ENCODE measurements at places on chromosomes 4 and X.

DNA sequence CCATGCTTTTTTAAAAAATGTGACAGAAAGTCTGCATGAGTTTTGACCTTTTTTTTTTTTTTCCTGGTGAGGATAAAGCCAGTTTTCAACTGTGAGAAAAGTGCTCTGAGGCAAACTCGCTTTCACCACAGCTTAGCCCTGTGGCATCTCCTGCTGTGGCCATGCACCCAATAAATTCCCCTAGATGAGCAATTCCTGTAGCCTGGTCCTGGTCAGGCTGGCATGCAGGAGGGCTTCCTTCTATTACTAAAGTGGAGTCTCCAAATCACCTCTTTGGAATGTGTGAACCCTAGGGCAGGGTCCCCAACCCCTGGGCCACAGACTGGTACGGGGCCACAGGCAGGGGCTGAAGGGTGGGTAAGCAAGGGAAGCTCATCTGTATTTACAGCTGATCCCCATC is 265.4 kb downstream of the RAPGEF2 start:
- DNase-seq: peak; percentile 21

DNA sequence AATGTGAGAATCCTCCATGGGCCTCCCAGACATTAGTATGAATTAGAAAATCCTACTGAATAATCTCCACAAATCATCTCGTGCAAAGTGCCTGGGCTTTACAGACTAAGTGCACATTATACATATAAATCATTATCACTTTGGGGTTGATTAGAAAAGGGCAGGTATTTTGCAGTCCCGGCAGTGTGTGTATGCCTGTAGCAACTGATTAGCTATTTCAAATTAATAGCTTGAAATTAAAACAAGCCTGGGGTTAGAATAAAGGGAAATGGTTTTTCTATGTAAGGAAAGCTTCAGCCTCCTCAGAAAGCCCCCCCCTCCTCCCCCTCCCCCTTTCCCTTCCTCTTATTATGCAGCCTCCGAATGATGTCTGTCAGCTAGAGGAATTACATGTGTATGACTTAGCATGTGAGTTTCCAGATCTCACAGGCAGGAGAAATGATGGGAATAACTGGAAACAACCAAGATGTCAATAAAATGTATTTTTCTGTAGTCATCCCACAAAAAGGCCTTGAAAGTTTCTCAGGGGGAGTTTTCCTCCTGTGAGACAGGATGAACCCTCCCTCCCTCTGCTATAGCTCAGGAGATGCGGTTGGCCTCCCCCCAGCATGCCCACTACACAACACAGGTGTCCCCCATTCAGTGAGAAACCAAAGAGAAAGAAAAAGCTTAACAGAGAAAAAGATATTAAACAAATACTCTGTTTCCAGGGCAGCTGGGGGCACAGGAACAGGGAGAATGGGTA is 41.2 kb upstream of the RASGEF1B start:
- no peak for DNase-seq

DNA sequence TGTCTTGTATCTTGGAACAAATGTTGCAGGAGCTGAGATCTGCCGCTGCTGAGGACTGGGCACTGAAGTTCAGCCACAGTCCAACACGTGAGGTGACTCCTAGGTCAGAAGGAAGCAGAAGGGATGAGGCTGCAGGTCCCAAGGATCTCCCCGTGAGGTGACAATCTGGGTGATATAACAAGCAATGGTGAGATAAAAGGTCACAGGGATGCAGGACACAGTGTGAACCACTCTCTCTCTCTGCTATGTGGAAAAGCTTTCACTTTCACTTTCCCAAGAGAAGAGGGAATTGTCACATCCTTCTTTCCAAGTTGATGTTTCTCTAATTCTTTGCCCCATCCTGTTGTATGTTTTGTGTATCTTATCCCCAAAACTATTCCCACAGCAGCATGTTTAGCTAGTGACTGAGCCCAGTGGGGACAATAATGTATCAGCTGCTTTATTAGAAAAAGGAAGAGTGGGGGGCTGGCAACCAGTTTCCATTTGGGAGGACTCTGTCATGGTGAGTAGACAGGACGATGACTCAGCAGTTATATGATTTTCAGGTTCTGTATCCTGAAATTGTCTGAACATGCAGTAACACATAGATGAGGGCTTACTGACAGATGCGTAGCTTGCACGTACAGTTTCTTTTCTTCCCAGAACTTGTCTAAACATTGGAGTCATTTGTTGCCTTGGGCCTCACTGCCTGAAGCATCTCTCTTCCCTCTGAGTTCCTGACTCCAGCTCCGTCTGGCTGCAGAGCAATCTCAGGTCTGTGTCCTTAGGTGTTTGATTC is 1415.8 kb upstream of the TENM3 start:
- no peak for DNase-seq

- DNase-seq: no peak
Measured at GRCh38 chrX:69028006-69028760, 137.1 kb downstream of the PJA1 start.

- no peak for DNase-seq
Measured at GRCh38 chrX:119156241-119156640, 28.6 kb upstream of the KIAA1210 start.

DNA sequence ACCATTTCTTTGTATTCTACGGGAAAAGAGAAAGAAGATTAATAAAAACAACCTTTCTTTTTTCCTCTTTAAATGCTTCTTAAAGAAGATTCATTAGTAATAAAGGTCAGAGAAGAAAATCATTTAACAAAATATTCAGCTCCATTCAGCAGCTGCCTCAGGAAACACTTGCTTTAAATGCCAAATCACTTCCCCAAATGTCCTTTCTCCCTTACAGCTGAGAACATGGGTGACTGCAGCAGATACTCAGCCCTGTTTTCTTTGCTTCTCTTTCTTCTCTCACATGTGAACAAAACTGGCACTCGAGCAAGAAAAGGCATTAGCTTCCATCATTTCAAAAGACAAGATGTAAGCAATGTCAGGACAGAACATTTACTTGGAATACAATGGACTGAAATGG is 120.2 kb downstream of the INPP4B start:
- DNase-seq: no peak

- DNase-seq: no peak
Measured at GRCh38 chr4:86184901-86185285, 175.0 kb downstream of the MAPK10 start.

- no peak for DNase-seq
Measured at GRCh38 chr4:80713409-80713808, 317.1 kb upstream of the BMP3 start.

- DNase-seq: peak; percentile 71
Measured at GRCh38 chr4:8278421-8279287, 9.1 kb downstream of the HTRA3 start.

DNA sequence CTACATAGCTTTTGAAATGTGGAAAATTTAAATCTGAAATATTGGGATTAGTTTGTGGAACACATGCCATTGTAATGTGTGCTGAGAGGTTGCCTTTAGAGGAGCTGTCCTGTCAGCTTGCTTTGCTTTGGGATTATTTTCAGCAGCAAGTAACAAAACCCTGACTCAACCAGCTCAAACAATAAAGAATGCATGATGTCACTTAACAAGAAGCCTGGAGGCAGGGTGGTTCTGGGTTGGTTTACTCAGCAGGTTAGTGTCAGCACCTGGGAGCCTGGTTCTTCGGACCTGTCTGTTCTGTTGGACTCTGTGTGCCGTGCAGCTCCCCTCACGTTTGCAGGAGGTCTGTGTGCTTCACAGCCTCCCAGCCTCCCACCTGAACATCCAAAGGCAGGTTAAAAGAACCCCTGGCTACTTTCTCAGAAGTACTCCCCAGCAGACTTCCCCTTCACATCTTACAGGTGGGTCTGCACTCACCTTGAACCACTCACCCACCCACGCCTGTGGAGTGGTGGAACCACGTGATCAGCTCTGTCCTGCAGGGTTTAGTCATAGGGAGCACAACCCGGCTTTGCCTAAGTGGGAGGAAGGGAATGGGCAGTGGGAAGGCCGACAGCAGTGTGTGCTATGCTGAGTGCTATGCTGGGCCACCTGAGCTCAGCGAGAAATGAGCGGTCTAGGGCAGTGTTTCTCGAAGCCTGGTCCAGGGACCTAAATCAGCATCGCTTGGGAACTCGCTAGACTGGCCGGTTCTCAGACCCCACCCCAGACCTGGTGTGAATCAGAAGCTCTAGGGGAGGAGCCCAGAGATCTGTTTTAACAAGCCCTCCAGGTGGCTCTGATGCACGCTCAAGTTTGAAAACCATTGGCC is 20.4 kb downstream of the TMEM131L start:
- DNase-seq: peak; percentile 45

- DNase-seq: no peak
Measured at GRCh38 chrX:29308726-29309125, 721.5 kb downstream of the IL1RAPL1 start.

DNA sequence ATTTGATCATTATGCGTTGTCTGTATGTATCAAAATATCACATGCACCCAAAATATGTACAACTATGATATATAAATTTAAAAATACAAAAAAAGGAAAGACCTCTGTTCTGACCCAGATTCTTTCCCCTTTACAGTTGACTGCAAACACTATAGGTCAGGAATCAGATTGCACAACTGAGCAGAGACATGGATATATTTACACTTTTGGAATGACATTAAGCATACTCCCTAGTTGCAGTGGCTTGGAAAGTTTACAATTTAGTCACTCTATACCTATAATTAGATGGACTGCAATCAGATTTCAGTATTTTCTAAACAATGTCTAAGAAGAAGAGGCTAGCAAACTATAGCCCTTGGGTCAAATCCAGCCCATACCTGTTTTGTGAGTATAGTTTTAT is 98.5 kb upstream of the INPP4B start:
- DNase-seq: no peak

GRCh38 chrX:65994519-65995506 is 45.1 kb downstream of the VSIG4 start:
- DNase-seq: no peak

GRCh38 chrX:15160558-15161095 is 109.3 kb downstream of the ASB9 start:
- no peak for DNase-seq

- no peak for DNase-seq
Measured at GRCh38 chrX:149145845-149146285, 359.2 kb downstream of the IDS start.

GRCh38 chr4:166499820-166500219 is 626.8 kb downstream of the TLL1 start:
- no peak for DNase-seq

- no peak for DNase-seq
Measured at GRCh38 chr4:623914-624566, 1.3 kb upstream of the PDE6B start.

DNA sequence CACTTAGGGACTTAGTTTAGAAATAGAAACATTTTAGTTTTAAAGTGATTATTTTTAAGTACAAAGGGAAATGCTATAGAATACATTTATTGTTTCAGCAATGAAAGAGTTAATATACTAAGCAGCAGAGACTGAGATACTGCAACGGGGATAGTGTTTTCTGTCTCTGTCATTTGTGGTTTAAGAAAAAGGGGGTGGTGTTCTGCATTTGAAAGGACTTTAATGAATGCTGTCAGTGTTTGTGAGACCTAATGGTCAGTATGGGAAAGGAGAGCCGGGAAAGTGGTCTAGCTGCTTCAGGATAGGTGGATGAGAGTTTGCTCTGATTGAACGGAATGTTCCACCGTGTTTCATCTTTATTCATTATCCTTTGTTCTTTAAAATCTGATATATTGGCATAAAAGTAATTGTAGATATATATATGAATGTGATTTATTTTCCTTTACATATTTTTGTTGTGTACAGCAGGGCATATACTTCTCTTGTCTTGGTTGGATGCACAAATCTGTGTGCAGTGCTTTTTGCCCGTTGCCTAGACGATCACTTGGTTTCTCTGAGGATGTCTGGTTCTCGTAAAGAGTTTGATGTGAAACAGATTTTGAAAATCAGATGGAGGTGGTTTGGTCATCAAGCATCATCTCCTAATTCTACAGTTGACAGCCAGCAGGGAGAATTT is at the start of gene KLHL5:
Gene KLHL5, plus strand, starts transcription at position 139 of the 676 bp plus-strand sequence. Its CDS starts 421 bp downstream, at position 560.
- no peak for DNase-seq

DNA sequence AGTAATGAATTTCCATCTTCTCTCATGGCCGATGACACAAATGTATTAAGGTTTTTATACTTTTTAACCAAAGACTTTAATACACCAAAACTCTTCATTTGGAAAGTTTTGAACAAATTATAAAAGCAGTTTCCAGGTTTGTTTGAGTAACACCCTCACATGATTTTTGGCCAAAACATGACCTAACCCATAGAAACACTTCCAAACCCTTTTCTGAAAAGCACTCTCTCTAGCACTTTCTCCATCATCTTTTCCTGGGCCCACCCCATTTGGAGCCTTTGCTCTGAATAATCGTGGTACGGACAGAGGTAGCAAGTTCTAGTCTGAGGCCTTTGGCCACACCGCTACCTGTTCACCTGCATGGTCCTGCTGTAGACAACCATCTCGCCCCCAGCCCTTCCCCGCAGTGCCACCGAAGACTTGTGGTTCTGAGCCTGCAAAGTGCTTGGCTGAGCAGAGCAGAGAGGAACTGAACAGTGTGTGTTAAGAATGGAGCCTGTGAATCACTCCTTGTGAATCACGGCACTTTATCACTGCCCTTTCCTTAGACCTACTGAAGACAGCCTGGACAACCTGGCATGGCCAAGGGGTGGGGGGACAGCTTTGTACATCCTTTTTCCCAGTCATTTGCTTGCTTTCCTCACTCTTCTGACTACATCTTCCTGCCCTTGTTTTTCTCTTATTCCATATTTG is 181.8 kb downstream of the PTTG2 start:
- DNase-seq: peak; percentile 38

GRCh38 chrX:9195199-9195880 is 161.4 kb upstream of the FAM9B start:
- no peak for DNase-seq

DNA sequence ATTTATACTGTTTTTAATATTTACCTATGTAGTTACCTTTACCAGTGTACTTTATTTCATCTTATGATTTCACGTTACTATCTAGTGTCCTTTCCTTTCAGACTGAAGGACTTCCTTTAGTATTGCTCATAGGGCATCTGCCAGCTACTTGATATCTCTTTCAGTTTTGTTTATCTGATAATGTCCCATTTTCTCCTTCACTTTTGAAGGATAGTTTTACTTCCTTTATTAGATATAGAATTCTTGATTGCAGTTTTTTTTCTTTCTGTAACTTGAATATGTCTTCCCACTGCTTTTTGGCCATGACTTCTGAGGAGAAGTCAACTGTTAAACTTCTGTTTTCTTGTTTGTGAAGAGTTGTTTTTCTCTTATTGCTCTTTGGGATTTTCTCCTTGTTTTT is 69.4 kb upstream of the MAGED1 start:
- no peak for DNase-seq

GRCh38 chr4:38366997-38367396 is 297.0 kb upstream of the KLF3 start:
- DNase-seq: no peak

- DNase-seq: no peak
Measured at GRCh38 chr4:40337523-40337922, 2.4 kb downstream of the CHRNA9 start.

DNA sequence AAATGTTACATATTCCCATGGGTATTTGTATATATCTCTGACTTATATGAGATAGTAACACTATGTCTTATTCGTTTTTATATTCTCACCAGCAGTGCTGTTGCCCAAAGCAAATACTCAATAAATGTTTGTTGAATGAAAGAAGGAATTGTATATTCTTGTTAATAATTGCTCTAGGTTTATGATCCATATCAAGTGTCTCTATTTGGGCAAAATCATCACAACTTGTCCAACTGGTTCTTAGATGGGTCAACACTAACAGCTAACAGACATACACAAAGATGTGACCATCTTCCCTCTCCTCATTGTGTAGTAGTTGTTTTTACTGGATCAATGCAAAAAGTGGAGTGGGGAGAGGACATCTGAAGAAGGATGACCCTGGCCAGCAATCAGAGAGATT is 6.6 kb upstream of the APLN start:
- DNase-seq: no peak
